ENCODE measurements at places on chromosomes 13 and 19. TPM values are rescaled to one million over a fixed set of nuclear protein-coding genes. Genes with fewer than 3 reads are reported as not detected.

Gene LYPD5
- 1.0 TPM for total RNA-seq

Gene FCER2
- not detected for total RNA-seq

Gene ZNF524
- 6.9 TPM for total RNA-seq

Gene IGSF23
- total RNA-seq, result not detected

Gene RGS9BP
- 0.36 TPM for total RNA-seq

Gene IFNL1
- not detected for total RNA-seq

Gene NDFIP2
- total RNA-seq, result 32.0 TPM

Gene PTGER1
- total RNA-seq, result 0.31 TPM

Gene UBE2M
- 101 TPM for total RNA-seq

Gene ZNF534
- total RNA-seq, result under 0.01 TPM

Gene SETDB2
- 48.7 TPM for total RNA-seq

Gene NCAN
- total RNA-seq, result not detected

Gene ZNF442
- 0.15 TPM for total RNA-seq

Gene LRRC63
- 1.5 TPM for total RNA-seq
